LoVo (cell line): ENCODE measurements at places on chromosomes 5 and 9.

GRCh38 chr9:8486095-8486494, 686.5 kb upstream of the DMAC1 start:
- no peak for DNase-seq

GRCh38 chr5:145689235-145689634, 145.9 kb downstream of the PRELID2 start:
- no peak for DNase-seq

- DNase-seq, result no peak
Measured at GRCh38 chr5:83034036-83034435, 43.2 kb downstream of the TMEM167A start.

- DNase-seq, result no peak
Measured at GRCh38 chr9:127457191-127457878, 6.0 kb downstream of the LRSAM1 start.

GRCh38 chr5:38651806-38652205, 95.4 kb upstream of the LIFR start:
- no peak for DNase-seq

DNA sequence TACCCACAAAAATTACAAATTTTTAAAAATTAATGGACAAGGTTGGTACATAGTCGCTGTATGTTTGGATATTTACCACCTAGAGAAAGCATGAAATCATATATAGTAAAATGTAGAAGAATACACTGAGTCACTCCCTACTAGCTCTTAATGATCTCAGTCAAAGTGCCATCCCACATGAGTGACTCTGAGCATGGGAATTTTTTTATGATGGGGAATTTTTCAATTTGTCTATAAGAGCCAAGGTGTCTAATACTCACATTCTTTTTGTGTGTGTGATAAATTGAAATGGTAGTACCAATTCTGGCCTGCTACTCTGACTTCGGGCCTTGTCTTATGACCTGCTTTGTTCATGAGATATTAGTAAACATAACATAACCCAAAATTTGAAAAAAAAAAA, 483.2 kb downstream of the CDH10 start:
- DNase-seq, result no peak

- no peak for DNase-seq
Measured at GRCh38 chr9:26152350-26152749, 474.1 kb upstream of the TUSC1 start.

DNA sequence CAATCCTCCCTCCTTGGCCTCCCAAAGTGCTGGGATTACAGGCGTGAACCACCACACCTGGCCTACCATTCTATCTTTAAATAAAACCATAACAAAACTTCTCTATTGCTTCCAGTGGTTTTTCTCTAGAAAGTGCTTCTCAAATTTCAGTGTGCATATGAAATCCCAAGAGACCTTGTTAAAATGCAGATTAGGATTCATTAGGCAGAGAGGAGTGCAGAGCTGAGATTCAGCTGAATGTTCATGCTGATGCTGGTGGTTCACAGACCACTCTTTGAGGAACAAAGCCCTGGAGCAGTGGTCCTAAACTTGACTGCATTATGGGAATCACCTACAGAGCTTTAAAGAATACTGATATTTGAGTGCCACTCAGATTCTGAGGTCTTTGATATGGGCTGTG, 28.2 kb downstream of the CARD6 start:
- DNase-seq, result no peak

DNA sequence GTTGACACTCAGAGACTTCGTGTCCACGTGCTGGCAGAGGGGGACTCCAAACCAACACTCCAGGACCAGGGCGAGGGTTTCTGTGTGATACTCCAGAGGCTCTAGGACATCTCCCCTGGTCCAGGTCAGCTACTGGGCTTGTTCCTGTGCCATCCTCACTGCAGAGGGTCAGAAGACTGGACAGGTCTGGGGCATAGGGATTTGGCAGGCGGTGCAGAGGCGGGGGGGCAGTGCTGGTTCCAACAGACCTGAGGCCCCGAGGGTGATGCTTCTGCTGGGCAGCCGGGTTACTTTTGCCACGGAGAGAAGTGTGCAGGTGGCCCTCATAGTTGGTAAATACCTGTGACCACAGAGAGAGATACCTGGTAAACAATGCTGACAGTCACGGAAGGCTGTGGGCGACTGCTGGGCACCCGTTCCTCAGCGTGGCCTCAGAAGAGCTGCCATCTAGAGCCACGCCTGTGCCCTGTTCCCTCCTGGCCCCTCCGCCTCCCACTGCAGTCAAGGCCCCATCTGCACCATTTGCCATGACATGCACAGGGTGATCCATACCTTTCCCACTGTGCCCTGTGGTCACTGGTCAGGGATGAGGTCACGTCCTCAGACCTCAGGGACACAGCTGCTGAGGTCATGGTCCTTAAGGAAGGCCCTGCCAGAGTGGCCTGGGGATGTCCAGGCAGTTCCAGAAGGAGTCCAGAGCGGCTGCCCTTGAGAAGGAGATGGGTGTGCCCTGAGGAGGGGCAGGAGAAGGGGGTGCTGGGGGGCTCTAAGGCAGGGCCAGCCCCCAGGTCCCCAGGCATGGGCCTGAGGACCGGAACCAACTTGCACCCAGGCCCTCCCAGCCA, 30.0 kb downstream of the TRIP13 start:
- no peak for DNase-seq

DNA sequence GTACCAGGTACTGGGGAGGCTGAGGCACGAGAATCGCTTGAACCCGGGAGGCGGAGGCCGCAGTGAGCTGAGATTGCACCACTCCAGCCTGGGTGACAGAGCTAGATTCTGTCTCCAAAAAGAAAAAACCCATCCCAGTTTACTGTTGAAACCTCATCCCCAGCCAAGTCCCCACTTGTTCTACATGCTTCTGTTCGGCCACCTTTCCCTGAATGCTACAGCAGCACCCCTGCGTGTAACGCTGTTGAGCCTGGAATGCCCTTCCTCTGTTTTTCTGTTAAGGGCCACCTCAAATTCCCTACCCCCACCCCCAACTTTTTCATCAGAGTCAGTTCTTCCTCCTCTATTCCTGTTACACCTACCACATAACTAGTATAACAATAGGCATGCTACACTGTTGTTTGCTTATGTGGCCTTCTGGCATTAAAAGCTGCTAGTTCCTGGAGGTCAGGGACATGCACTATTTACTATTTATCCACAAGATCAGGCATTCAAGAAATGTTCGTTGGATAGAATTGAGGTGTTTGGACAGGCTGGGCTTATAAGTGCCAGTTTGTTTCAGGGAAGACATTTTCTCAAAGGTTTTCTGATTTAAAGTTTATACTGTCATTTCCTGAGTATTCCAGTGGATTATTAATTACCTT, 47.1 kb upstream of the C5orf47 start:
- no peak for DNase-seq

- no peak for DNase-seq
Measured at GRCh38 chr5:163363389-163363788, 74.0 kb upstream of the CCNG1 start.

- DNase-seq, result no peak
Measured at GRCh38 chr9:17488662-17489061, 90.2 kb upstream of the SH3GL2 start.

GRCh38 chr5:88145611-88146467, 122.8 kb downstream of the TMEM161B start:
- no peak for DNase-seq

DNA sequence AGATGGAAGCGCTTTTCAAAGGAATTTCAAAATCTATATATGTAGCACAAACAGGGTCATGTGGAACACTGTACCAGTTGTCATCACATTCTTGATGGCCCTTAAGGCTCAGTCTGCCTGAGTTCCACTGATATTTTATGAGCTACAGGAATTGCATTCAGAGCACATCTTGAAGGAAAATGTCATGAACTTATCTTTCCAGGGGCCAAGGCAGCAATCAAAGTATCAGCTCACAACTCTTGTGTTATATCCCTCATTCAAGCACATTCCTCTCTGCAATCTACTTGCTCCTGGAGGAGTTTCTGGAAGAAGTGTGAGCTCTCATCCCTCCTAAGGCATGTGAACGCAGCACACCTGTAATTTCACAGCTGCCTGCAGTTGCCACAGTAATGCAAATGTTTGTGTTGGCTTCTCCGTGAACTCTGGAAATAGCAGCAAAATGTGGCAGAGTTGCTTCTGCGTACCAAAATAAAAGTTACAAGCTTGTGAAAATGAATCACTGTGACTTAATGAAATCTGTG, 89.7 kb upstream of the EQTN start:
- DNase-seq, result no peak

GRCh38 chr9:71602652-71603051, 165.7 kb downstream of the CEMIP2 start:
- no peak for DNase-seq

GRCh38 chr5:67257077-67257476, 60.5 kb upstream of the CD180 start:
- DNase-seq, result no peak

GRCh38 chr5:17378346-17378997, 119.6 kb upstream of the TAF11L2 start:
- no peak for DNase-seq

DNA sequence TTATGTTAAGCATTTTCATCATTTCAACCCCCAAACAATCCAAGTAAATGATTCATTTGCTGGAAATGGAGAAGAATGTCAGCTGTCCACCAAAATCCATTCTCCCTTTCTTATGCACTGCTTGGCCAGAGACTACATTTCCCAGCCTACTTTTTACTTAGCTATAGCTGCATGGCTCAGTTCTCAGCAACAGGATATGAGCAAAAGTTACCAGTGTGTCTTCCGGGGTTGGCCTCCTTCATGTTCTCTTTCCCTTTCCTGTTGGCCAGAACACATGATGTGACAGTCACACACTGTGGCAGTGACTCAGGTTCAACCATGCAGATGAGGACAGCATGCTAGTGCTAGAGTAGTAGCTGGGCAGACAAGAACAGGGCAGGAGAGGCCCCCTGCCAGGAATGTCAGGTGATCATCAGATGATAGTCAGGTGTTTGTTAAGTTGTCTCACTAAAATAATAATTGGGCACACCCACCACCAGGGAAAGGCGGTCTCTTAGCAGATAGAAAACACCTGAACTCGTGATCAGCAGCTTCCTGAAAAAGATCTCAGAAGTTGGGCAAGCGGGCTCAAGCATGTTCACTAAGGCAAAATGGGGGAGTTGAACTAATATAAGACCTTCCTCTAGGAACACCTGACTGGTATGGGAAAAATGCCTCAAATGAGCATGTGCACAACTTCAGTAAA, 12.2 kb downstream of the GPR150 start:
- no peak for DNase-seq

GRCh38 chr9:83633676-83634075, 10.7 kb downstream of the IDNK start:
- no peak for DNase-seq

DNA sequence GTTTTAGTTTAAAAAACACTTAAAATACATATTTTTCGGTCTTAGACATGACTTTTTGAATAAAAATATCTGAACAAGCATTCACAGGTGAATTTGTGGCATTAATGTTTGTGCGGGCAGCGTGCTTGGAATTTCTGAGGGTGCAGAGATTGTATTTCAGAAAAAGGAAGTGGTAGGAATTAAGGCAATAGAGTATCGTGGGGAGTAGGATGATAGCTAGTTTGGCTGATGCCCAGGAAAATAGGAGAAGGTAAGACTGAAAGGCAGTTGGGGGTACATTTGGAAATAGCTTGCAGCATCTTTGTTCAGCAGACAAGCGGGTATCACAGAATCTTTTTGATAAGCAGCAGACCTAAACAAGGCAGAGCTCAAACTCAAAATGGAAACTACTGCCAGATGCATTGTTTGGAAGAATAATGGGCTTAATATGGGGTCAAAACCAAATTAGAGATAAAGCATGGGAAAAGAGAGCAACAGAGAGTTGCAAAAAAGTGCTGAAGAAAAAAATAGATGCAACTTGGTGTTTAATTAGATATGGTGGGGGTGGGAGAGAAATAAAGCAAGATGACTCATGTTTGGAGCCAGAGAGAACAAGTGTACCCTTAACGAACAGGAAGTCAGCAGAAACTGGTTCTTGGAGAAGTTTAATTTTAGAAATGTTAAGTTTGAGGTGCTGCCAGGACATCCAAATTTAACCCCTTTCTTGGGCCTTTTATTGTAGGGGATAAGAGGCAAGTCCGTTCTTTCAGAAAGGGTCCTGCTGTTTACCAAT, 85.7 kb upstream of the ARRDC3 start:
- DNase-seq, result peak; percentile 9

DNA sequence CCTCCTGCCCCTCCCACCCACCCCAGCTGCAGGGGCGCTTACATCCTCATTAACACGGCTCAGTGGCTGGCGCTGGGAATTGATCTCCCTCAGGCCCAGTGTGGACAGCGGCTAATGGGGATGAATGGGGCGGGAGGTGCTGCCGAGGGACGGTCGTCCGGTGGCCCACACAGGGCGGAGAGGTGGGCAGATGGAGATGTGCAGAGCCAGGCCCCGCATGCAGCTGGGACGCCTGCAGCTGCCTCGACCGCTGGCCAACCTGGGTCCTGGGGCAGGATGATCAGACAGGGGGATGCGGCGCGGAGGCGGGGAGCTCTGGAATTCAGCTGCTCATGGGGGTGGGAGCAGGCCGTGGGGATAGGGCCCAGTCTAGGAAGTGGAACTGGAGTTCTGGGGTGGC, 17.6 kb downstream of the TSPAN17 start:
- DNase-seq, result no peak

DNA sequence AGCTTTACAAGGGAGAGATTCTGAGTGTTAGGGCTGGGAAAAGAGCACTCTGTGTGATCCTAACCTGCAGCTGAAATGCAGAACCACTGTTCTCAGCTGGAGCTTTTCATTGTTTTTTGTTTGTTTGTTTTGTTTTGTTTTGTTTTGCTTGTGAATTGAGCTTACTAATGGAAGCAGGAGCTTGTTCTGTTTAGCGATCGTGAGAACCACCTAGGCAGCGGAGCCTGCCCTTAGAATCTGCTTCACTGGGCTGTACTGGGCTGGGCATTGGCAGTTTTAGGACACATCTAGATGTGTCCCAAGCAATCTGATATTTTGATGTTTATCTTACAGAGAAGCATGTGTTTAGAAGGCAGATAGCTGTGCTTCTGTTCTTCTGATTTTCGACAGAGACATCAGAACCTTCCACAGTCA, 14.3 kb downstream of the SYK start:
- no peak for DNase-seq

DNA sequence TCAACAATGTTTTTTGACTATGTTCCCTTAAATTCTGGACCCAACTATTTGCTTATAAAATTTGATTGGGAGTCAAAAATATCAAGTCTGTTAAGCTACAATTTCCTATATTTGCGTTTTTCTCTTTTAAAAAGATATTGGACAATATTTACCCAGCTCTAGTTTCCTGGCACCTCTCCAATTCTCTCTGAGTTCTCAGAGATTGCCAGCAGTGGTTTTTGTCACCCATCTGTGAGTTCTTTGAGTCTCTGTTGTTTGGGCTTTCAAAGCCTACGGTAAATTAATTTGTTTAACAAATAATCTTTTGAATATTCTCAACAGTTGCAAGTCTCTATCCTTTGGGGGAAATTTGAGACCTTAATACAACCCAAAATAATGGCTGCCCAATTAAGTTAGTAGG, 174.2 kb upstream of the PUM3 start:
- DNase-seq, result no peak

- no peak for DNase-seq
Measured at GRCh38 chr9:113579283-113580040, 115.9 kb downstream of the RGS3 start.

DNA sequence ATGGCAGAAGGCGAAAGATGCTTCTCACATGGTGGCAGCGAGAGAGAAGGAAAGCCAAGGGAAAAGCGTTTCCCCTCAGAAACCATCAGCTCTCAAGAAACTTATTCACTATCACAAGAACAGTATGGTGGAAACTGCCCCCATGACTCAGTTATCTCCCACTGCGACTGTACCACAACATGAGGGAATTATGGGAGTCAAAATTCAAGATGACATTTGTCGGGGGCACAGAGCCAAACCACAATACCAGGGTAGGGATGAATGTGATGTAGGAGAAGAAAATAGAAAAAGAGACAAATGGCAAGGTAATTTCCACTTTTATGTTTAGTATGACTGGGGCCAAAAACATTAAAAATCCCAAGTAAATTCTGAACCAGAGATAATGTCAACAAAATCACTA, 216.8 kb downstream of the TRIM36 start:
- DNase-seq, result no peak
